GM12878 (cell line): ENCODE measurements at places on chromosomes 11 and 22.

DNA sequence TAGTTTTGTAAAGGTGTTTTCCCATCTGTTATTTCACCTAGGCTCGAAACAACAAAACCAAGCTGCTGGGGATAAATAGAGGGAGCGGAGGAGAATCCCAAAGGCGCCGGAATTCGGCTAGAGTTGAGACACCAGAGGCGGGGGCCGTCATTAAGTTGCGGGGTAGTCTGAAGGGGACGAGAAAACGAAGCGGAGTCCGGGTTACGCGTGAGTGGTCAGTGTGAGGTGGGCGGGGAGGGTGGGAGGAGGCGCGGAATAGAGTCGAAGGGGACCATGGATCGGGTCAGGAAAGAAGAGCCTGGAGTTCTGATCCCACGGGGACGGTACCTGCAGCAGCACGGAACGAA, 361 bp downstream of the SRPRA start:
- no peak for DNase-seq

DNA sequence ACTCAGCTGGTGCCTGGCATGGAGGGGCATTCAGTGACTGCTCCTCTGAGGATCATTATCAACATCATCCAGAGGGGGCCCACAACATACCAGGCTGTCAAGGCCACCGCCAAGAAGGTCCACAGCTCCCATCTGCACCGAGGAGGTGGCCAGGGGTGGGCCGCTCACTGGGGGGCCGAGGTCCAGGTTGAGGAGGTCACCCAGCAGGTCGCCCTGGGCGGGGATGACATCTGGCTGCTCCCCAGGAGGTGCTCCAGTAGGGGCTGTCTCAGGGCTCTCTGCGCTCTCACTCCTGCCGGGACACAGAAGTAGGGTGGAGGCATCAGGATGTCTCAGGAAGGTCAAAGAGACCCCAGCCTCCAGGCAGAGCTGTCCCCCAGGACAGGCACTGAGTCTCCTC, 25.1 kb upstream of the RASL10A start:
- DNase-seq: no peak

- no peak for DNase-seq
These were observed 56.4 kb upstream of the PGR start for GRCh38 chr11:101185985-101186384.

DNA sequence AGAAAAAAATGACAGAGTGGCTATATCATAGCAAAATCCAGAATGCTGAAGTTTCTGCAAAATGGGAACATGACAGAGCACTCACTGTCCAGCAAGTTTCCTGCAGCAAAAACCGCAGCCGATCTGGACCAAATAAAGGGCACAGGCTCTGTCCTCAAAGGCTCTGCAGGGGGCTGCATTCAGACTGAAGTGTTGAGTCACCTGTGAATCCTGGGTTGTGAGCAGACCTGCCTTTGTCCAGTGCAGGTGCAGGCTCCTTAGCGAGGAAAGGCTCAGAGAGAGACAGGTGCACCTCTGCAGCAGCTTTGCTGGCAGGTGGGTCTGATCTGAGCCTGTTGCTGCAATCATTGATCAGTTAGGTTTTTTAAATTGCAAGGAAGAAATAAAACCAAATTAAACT, 29.3 kb upstream of the NFAM1 start:
- DNase-seq: no peak

DNA sequence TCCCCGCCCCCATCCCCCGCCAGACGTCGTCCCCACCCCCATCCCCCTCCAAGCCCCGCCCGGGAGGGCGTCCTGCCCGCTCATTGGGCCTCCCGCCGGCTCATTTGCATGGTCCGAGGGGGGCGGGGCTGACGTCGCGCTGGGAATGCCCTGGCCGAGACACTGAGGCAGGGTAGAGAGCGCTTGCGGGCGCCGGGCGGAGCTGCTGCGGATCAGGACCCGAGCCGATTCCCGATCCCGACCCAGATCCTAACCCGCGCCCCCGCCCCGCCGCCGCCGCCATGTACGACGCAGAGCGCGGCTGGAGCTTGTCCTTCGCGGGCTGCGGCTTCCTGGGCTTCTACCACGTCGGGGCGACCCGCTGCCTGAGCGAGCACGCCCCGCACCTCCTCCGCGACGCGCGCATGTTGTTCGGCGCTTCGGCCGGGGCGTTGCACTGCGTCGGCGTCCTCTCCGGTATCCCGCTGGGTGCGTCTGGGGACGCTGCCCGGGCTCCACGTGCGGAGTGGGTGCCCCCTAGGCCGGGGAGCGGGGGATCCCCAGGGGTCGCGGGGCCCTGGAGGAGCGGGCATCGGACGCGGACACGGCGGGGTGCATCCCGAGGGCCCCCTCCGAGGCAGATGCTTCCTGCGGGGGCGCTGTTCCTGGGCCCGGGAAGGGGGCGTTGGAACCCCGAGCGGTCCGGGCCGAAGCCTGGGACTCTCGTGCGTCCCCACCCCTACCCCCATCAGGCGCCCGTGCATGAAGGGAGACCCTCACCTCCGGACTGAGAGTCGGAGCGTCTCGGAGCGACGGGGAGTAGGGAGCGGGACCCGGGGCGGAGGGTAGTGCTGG, at the start of gene PNPLA3:
TSS of gene PNPLA3 (plus strand) at position 175 of the 834 bp plus-strand sequence. CDS start at position 282, 107 bp downstream.
- no peak for DNase-seq

DNA sequence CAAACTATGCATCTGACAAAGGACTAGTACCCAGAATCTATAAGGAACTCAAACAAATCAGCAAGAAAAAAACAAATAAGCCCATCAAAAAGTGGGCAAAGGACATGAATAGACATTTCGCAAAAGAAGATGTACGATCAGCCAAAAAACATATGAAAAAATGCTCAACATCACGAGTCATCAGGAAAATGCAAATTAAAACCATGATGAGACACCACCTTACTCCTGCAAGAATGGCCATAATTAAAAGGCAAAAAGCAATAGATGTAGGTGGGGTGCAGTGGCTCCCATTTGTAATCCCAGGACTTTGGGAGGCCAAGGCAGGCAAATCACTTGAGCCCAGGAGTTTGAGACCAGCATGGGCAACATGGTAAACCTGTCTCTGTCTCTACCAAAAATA, 10.4 kb upstream of the OR10V1 start:
- no peak for DNase-seq

- no peak for DNase-seq
These were observed 478.1 kb upstream of the CHORDC1 start for GRCh38 chr11:90700789-90701439.

GRCh38 chr22:17866127-17866526, 91.9 kb upstream of the BID start:
- no peak for DNase-seq

- no peak for DNase-seq
These were observed 53.8 kb upstream of the MPEG1 start for GRCh38 chr11:59266491-59266890.

GRCh38 chr11:109383306-109383705, 38.7 kb upstream of the C11orf87 start:
- no peak for DNase-seq

GRCh38 chr11:34791780-34792542, 124.2 kb downstream of the APIP start:
- no peak for DNase-seq

DNA sequence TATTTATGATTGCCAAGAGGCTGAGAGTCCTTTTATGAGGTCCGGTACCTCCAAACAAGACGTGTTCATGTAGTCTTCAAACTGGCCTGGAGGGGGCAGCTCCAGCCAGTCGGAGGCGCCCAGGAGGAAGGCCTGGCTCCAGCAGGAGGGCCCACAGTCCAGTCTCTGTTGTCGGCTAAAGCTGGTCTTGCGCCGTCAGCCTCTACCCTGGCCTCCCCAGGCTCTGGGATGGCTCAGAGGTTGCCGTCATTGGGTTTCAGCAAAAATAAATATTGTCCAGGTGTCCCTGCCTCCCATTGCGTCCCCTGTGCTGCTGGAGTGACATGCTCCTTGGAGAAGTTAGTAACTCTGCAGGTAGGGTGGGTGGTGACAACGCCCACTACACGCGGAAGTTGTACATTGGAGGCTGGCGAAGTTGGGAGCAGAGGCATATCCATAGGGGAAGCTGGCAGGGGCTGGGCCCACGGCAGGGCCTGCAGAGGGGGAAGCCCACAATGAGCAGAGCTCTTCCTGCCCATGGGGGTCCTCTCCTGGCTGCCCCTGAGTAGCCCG, 1.0 kb upstream of the SLC25A1 start:
- peak; percentile 28 for DNase-seq

DNA sequence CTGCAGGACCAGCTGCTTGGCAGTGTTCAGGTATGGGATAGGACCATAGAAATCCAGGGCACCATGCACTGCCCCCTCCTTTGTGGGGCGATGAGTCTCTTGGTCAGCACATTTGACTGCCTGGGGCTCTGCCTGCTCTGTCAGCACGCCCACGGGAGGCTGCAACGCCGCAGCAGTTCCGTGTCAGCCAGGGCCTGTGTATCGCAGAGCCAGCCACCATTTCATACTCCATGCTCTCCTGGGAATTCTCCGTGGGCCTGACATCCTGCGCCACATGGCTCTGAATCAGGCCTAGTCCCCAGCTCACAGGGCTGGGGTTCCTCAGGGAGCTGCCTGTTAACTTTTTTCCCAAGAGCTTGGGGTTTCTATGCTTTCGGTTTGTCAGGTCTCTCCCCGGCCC, 16.9 kb upstream of the RELT start:
- DNase-seq: no peak

GRCh38 chr11:95512177-95512576, 277.4 kb downstream of the FAM76B start:
- no peak for DNase-seq

- no peak for DNase-seq
These were observed 142.6 kb downstream of the CSNK2A3 start for GRCh38 chr11:11210446-11210845.

DNA sequence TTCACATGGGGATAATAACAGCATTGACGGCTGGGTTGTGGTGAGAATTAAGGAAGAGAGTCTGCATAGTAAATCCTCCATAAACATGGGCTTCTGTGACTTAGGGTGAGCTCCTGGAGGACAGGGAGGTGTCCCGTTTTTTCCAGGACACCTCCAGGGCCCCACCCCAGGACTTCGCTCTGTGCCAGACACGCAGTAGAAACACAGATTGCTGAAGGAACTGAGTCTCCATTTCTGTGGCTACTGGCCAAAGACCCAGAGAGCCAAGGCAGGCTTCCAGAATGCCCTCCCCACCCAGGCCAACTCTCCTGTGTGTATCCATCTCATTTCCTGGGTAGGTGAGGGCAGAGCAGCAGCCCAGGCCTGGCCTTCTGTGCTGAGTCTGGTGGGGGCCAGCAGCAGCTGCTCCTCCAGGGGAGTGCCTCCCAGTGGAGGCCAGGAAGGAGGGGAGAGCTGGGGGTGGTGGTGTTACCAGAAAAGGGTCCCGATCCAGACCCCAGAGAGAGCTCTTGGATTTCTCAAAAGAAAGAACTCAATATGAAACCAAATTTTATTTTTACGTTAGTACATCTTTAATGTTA, 9.5 kb upstream of the RFPL3 start:
- no peak for DNase-seq

DNA sequence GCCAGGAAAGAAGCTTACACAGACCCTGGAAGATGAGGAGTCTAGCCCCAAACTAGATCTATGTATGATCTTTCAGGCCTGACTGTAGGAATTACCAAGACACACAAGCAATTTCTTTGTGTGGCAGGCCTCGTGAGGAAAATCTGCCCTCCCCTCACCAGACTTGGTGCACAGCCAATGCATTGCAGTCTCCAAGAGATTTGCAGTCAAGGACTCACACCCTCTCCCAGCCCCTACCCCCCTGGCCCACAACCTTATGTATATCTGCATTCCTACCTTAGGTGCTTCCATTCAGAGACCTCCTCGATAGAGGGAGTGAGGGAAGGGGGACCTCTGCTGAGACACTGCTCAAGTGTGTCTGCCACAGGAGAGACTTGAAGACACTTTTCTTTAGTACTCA, 9.8 kb downstream of the OR8B12 start:
- DNase-seq: no peak

- no peak for DNase-seq
These were observed 9.5 kb upstream of the CBX6 start for GRCh38 chr22:38881464-38881871.

- no peak for DNase-seq
These were observed 11.1 kb downstream of the APOL5 start for GRCh38 chr22:35728639-35729308.

GRCh38 chr11:35344681-35345574, 74.4 kb downstream of the SLC1A2 start:
- no peak for DNase-seq

- no peak for DNase-seq
These were observed 2.7 kb downstream of the REXO2 start for GRCh38 chr11:114441921-114442320.

GRCh38 chr11:8297781-8298440, 34.2 kb upstream of the LMO1 start:
- no peak for DNase-seq

DNA sequence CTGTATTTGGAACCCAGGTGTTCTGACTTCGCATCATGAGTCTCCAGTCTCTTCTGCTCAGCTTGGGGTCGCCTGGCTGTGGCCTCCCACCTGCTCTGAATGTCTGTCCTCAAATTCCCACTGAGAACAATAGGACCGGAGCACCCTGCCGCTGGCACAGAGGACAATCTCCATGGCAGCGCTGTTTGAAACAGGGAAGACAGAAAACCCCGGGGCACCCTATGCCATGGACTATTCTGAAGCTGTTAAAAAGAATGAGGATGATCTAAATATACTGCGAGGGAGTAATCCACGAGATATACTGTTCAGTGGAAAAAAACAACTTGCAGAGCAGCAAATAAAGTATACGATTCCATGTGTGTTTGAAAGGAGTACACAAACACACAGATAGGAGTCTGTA, 415.6 kb upstream of the NARS2 start:
- DNase-seq: no peak

GRCh38 chr11:44316659-44317240, 6.8 kb upstream of the ALX4 start:
- no peak for DNase-seq

GRCh38 chr22:20229916-20230775, 38.0 kb downstream of the RTN4R start:
- no peak for DNase-seq

DNA sequence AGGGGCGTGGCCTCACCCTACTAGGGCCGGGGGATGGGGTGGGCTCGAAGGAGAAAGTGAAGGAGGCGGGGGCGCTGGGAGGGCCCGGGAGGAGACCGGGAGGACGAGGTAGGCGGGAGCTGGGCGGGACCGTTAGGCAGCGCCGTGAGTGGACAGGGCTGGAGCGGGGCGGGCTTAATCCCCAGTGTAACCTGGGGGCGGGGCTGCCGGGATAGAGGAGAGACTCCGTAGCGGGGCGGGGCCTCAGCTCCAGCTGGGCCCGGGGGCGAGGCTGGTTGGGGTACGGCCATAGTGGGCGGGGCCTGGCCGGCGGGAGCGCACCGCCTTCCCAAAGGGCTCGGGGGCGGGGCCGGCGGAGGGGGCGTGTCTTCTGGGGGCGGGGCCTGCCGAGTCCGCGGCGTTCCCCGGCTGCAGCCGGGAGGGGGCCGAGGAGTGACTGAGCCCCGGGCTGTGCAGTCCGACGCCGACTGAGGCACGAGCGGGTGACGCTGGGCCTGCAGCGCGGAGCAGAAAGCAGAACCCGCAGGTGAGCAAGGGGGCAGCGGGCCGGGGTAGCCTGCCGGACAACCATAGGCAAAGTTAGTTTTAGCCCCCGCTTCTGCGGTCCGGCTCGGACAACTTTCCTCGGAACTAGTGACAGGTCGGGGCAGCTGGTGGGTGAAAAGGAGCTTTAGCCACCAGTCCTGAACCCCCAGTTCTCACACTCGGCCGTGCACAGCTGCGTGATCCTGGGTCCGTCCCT, at the start of gene CD82:
TSS of gene CD82 (plus strand) at position 453 of the 742 bp plus-strand sequence. CDS start 29,000 bp downstream, outside the sequence.
- DNase-seq: peak; percentile 84
